Lung microvascular endothelial cell (primary cell): ENCODE measurements at places on chromosomes 3 and 15.
A peak's percentile ranks its signal among the peaks of the same experiment; 100 is the strongest.

DNA sequence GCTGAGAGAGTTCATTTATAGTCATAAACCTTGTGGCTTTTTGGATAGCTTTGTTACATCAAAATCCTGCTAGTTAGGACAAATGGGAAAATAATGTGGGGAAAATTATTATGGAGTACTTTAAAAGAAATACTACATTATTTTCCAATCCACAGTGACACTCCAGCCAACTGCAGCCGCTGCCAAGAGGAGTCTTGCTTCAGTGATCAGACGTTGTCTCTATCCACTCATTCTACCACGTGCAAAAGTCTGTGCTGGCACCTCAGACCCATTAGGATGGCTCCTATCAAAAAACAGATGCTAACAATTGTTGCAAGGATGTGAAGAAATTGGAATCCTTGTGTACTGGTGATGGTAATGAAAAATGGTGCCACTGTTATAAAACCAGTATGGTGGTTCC lies 128.6 kb upstream of the IQSEC1 start:
- no peak for DNase-seq

GRCh38 chr15:62901909-62902546 lies 140.5 kb upstream of the TPM1 start:
- DNase-seq = no peak

DNA sequence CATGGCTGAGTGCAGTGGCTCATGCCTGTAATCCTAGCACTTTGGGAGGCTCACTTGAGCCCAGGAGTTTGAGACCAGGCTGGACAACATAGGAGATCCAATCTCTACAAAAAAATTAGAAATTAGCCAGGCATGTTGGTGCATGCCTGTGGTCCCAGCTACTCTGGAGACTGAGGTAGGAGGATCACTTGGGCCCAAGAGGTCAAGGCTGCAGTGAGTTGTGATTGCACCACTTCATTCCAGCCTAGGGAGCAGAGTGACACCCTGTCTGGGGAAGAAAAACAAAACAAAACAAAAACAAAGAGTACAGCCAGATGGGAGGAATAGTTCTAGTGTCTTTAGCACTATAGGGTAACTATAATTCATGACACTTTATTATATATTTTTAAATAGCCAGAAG lies 26.2 kb upstream of the COMMD4 start:
- DNase-seq = no peak

- peak; percentile 23 for DNase-seq
Observed at GRCh38 chr3:179067839-179068238, 3.8 kb downstream of the ZMAT3 start.

DNA sequence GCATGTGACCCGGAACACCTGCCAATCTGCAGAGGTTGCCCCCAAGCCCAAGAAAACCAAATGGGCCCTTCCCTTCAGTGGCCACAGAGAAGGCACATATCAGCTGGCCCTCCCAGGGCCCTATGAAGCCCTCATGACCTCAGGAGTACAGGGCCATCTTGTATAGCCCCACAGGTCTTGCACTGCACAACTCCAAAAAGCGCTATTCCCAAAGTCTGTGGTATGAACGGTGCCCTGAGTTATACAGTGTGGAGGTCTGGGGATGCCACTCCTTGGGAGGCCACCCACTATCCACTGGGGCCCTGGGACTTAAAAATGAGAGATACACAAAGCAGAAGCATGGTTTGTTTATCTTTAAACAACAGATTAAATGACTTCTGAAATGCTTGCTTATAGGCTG lies 61.5 kb downstream of the CAPN7 start:
- DNase-seq = no peak

DNA sequence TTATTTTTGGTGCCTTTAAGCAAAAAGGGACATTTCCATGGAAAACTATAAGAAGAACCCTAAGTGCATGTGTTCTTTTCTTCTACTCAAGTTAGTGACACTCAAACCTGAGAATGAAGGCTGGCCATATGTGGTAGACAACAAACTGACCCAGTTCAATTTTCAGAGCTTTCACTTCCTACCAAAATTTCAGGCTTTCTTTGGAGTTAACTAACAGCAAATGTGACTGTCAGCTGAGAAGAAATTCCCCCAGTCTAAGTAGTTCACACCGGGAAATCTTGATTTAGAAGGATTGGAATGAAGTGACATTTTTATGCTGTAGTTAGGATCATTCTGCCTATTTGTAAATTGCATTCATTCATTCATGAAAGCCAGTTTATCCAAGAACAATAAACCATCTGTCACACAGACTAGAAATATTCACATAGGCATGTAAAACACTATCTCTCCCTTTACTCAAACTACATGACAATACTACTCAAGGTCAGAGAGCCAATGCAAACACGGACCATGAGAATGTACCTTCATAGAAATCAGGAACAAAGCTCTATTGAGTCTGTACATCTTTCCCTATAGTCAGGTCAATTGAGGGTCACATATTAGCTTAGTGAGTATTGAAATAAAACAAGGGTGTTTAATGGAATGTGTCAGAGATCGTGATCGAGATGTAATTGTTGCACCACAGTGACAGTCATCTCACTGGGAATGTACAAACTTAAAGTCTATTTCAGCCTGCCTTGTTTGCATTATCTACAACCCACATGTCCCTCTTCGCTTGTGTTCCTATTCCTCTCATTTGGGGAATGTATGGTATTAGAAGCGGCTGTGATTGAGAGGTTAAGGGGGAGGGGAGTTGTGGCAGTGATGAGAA lies 113.8 kb upstream of the TGFBR2 start:
- DNase-seq = no peak

- no peak for DNase-seq
Observed at GRCh38 chr3:66603151-66603611, 102.4 kb upstream of the LRIG1 start.

DNA sequence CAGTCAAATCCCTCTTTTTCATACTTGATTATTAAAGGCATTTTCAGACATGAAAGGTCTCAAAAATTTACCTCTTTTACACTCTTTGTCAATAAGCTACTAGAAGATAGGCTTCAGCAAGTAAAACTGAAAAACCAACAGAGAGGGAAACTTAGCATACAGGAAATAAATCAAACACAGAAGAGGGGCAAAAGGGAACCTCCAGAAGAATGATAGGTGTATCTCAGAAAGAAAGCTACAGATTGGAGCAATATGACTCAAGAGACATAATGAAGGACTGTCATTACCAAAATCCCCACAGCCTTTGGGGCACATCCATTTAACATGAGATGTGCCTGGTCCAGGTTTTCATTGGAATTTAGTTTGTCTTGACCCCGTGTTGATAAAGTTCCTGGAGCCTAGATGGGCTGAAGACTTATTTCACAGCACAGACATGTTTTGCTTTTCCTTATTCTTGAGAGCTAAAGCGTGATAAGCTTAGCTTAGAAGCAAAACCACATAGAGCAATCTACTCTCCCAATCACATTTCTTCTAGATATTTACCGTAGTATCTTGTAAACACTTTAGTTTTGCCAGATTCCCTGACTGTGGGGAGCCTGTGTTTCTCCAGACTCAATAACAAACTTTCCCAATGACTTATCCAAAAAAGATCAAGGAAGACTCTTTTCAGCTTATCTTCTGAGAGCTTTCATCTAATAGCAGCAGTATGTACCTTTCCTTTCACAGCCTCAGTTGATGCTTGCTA lies 11.7 kb downstream of the LRRFIP2 start:
- no peak for DNase-seq
